ENCODE measurements at places on chromosomes 7 and 10. TPM values are rescaled to one million over a fixed set of nuclear protein-coding genes. Genes with fewer than 3 reads are reported as not detected.
A peak's percentile ranks its signal among the peaks of the same experiment; 100 is the strongest.

DNA sequence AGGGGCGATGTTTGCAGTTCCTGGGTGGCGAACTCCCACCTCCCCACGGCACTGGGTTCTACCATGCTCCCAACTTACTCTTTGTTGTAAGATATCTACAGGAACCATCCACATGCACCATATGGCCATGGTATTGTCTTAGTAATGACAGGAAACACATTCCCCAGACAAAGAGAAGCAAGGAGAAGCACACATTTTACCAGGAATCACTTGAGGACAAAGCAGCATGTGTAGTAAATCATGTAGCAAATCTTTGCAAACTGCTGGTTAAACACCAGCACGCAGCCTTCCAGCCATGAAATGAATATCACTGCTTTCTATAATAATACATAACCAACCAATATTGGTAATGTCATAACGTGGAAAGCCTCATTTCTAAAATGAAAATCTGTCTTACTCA lies 101.2 kb downstream of the NRP1 start:
- no peak for DNase-seq

DNA sequence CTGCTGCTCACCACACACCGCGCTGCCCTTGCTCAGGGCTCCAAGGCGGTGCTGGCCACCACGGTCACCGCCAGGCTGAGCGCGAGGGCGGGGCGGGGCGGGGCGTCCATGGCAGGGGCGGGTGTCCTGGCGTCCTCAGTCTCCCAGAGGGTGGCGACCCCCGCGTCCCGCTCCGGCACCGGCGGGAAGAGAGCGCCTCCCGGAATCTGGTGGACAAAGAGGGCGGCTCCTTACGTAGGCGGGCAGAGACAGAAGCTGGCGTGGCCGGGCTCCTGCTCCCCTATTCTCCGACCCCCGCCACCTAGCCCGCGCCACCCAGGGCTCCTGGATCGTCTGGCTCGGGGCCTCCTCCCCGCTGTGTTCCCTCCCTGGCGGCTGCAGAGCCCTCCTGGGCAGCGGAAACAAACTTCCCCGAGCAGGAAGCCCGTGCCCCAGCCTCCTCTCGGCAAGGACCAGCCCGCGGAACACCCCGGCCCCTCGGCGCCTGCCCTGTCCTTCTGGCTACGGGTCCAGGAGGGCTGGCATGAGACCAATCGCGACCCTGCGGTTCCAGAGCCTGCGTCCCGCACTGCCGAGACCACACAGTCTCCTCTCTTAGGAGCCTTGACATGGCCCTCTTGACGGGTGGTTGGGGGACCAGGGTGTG lies 133.8 kb upstream of the ZNF92 start:
- DNase-seq: no peak

STAG3 gene
- total RNA-seq: 2.2 TPM

DNA sequence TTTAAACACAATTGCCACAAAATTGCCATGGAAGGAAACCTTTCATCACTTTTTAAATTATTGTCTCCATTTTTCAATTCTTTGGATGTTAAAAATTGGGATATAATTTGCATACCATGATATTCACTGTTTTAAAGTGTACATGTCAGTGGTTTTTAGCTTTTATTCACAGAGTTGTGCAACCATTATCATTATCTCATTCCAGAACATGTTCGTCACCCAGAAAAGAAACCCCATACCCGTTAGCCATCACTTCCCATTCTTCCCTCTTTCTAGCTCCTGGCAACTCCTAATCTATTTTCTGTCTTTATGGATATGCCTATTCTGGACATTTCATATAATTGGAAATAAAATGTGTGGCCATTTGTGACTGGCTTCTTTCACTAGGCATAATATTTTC lies 260.3 kb upstream of the FERD3L start:
- no peak for DNase-seq

DNA sequence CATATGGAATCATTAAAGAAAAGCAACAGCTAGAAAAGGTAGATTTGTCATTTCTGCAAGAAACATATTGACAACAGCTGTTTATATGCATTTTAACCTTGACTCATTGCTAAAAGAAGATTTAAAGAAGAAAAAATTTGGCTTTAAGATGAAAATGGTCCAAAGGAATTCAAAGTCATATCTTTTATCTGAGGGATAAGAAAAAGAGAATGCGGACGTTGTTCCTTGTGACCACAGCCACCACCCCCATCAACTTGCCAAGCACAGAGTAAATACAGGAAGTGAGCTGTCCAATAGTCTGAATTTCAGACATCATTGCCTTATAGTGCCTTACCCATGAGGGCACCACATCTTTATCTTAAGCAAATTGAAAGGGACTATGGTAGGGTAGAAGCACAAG lies 7.3 kb upstream of the CRPPA start:
- peak; percentile 12 for DNase-seq

DNA sequence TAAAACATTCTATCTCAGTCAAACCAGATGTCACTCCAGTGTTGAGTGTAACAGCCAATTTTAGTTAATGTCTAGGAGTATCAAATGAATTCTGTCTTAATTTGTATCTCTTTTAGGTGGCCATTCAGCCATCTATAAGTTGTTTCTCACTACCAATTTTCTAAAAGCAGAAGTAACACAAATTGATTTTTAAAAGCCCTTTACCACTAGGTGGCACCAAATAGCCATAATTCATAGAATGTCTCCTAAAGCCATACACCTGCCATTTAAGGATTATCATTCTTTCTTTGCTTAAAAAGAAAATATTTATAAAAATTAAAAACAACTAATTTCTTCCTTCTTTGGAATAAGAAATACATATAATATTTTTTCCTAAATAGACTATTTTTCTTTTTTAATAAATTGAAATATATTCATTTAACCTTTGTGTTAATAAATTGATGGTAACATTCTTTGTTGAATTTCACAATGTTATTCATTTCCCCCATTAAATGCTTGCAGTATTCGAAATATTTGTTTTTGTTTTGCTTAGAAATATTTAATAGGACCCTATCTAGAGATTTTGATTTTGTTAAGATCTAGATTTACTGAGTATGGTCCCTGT lies 107.8 kb upstream of the PPP1R3A start:
- no peak for DNase-seq
